T-helper 9 cell (primary cell): ENCODE measurements at places on chromosomes 1 and 21.

- no peak for DNase-seq
Observed at GRCh38 chr1:210455840-210456603, 127.3 kb downstream of the HHAT start.

DNA sequence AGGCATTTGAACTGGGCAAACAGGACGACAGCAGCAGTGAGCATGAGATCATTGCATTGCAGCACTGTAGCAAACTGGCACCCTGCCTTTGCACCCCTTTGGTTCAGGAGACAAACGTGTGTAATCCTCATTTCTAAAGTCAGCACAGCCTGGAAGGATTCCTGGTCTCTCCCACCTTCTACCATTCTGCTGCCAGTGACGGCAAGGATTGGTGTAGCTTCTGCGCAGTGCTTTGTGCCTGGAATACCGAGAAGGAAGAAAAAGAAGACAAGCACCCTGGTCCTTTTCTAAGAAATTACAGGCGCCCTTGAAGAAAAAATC, 805.3 kb downstream of the USP25 start:
- no peak for DNase-seq

- DNase-seq: no peak
Observed at GRCh38 chr1:47927165-47927564, 70.0 kb downstream of the TRABD2B start.

DNA sequence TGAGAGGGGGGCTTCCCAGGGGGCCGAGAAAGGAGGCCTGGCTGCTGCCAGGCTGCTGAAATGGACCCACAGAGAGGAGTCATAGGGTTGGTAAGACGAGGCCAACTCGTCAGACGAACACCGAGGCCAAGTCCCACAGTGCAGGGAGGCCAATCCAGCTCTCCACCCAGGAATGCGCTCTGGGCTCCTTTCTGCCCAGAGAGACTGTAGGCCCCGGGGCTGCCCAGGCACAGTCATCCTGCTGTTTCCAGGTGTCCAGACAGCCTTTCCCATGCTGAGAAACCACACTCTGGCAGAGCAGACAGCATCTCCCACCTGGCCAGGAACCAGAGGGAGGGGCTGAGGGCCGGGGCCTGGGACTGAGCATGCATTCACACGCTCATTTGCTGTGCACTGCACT, 26.7 kb upstream of the RSPO1 start:
- DNase-seq: no peak

- no peak for DNase-seq
Observed at GRCh38 chr1:209620487-209620884, 31.7 kb downstream of the LAMB3 start.

GRCh38 chr1:47444562-47445465, 7.0 kb downstream of the FOXD2 start:
- DNase-seq: no peak

DNA sequence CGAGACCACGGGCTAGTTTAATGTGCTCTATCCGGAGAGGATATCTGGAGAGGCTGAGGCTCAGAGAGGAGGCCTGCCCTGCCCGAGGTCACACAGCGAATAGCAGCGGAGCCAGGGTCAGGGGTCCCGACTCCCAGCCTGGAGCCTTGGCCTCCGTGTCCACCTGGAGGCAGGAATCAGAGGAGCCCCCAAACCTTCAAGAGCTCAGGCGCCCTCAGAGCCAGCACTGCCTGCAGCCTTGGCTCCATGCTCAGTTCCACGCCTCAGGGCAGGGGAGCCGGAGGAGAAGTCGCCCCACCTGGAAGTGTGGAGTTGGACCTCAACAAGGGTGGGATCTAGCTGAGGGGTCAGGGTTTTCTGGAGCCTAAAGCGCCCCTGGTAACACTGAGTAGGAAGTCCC, 2.0 kb upstream of the ASCL5 start:
- DNase-seq: no peak

DNA sequence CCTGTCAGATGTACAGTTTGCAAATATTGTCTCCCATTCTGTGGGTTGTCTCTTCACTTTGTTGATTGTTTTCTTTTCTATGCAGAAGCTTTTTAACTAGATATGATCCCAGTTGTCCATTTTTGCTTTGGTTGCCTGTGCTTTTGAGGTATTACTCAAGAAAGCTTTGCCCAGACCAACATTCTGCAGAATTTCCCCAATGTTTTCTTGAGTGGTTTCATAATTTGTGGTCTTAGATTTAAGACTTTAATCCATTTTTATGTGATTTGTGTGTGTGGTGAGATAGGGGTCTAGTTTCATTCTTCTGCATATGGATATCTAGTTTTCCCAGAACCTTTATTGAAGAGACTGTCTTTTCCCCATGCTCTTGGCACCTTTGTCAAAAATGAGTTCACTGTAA, 116.9 kb downstream of the DUSP10 start:
- no peak for DNase-seq

- no peak for DNase-seq
Observed at GRCh38 chr1:87763483-87763882, 434.8 kb downstream of the LMO4 start.

DNA sequence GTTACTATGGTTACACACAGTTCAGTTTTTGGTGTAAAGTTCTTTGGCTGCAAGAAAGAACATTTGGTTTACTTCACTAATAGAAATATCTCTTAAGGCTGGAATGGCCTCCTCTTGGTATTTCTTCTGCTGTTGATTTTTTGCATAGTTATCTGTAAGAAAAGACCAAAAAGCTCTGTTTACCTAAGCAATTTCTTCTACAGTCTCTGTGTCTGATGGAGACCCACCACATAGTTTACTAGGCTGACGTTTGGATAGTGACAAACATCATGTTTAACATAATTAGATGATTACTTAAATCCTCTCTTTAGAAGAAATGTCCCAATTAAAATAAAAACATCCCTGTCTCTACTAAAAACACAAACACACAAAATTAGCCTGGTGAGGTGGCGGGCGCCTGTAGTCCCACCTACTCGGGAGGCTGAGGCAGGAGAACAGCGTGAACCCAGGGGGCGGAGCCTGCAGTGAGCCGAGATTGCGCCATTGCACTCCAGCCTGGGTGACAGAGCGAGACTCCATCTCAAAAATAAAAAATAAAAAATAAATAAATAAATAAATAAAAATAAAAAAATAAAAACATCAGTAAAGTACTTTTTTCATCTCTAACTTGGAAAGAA, 7.2 kb downstream of the PIGP start:
- no peak for DNase-seq

GRCh38 chr1:195415584-195415983, 1192.7 kb downstream of the KCNT2 start:
- no peak for DNase-seq

DNA sequence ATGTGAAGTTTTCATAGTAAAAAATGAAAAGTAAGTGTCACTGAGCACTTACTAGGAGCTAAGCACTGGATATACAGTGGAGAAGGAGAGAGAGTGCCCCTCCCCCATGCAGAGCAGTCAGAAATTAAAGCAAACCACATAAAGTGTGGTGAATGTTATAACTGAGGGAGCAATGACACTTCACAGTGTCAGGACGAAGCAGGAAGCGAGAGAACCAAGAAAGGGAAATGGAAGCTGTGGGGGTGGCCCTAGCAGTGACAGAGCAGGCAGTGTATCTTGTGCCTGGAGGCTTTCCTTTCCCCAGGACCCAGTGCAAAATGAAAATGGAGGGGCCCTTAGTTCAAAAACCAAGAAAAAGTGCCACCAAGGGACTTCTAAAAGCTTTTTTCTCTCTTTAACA, 21.5 kb upstream of the RCAN3 start:
- no peak for DNase-seq

DNA sequence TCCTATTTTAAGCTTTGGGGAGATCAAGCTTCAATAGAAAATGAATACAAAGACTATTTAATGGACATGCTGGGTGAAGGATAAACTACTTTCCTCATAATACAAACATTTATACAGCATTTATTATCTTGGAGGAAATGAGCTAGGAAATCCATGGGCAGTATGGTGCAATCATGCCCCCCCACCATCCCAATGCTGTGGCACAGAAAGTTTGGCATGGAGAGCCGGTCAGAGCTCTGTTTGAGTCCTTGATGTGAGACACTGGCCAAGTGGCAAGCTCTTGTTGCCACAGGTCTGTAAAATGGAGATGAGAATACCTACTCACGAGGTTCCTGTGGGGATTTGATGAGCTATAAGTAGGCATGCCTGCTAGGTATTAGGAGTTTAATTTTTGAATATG, 120.6 kb downstream of the MAB21L3 start:
- no peak for DNase-seq

GRCh38 chr1:150508982-150509381, 1.1 kb downstream of the ECM1 start:
- DNase-seq: no peak

DNA sequence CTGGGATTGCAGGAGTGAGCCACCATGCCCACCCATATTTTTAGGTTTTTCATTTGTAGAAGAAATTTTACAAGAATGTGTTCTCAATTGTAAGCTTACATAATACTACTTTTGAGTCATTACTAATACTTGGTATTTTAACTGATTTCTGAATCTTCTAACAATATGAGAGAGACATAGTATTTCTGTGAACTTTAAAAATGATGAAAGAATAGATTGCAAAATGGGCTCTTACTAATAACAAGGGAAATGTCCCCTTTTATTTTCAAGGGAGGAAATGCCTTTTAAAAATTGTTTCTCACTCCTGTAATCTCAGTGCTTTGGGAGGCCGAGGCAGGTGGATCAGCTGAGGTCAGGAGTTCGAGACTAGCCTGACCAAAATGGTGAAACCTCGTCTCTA, 5.9 kb downstream of the AGO3 start:
- no peak for DNase-seq

DNA sequence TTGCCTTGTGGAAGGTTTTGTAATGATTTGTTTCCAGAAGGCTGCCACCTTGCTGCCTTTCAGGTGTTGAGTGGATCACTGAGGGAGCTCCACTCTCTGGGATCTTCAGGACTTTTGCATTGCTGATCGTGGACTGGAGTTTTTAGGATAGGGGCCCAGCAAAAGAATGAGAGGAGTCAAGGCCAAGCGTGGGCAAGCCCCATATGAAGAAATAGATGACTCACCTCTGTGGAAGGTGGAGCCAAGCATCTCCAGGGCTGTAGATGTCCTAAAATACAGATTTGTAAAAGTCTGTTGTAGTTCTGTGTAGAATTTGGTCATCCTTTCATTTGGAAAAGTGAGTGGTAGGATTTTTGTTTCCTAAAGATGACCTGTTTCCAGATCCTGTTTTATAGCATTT, 67.0 kb downstream of the ST3GAL3 start:
- no peak for DNase-seq

DNA sequence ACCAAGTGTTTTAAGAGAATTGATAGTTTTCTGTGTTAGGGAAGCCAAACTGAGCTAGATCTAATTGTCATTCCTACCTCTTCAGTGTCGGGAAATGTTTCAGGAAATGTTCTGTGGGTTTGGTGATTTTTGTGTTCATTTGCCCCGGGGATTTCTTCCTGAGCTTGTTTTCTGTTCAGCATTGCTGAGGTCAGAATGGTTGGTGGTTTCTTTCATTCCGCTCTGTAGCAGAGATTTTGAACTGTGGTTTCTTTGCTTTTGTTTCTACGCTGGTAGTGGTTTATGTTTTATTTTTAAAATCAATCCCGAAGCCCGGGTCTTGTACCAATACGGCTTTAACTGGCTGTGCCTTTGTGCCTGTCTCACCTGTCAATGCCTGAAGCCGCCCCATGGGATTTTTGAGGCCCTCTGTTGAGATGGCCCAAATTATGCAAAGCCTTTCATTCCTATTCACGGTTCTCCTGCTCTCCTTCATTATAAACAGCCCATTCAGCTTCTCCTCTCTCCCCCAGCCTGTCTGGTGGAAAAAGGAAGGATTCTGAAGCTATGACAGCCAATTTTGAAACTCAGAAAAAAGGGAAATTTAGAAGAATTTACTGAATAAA, 417.2 kb upstream of the KAZN start:
- no peak for DNase-seq

DNA sequence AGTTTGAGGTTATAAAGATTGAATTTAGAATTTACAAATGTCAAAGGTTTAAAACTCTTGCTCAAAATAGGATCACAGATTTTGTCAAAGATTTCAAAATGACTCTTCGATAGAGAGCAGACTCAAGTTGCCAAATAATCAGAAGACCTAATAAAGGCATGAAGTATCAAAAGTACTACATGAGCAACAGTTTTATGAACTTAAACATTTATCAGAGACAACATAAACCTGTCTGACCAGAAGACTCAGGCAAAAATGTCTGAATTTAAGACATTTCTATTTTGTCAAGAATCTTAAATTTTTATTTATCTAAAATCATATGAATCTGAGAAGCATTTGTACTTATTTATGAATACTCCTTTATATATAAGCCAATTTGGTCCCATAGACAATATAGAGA, 330.9 kb downstream of the PTPRU start:
- no peak for DNase-seq

DNA sequence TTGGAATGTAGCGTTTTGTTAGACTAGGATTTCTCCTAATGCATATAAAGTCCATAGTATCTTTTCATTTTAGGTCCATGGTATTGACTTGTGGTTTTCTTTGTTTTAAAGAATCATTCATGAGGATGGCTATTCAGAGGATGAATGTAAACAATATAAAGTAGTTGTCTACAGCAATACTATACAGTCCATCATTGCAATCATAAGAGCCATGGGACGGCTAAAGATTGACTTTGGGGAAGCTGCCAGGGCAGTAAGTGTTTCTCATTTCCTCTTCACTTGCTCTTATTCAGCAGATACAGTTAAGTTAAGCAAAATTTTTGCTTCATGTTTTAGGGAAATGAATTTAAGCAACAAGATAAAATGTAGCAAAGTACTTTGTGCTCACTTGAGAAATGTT, 25.4 kb downstream of the GNAI3 start:
- DNase-seq: no peak

DNA sequence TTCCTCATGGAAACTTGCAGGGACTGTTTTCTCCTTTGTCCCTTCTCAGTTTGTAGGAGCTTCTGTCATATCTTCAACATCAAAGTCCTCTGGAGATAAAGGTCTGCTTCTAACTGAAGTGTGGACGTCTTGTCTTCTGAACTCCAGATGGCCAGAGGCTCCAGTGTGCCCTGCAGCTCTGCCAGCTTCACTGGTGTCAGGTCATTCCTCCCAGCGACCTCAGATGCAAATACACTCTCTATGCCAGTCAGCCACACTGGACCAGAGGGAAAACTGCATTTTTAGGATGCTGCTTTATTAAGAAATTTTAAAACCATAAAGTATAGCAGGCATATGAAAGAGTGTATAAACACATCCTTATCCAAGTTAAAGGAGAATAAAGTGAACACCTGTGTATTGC, 78.5 kb upstream of the ADAR start:
- DNase-seq: no peak

DNA sequence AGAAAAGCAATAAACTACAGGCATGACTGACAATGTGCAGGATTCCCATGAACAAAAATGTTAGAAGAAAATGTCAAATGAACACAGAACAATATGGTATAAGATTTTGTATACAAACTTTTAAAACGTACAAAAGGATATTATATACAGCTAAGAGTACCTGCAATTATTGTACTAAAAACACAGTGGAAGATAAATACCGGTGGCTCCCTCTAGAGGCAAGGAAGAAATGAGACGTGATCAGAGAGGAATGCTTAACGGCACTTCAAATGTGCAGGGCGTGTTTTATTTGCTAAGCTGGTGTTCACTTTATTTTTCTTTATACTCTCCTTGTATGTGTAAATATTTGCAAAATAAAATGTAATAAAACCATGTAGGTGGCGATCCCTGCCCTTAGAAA, 191.8 kb upstream of the SAMSN1 start:
- DNase-seq: peak; percentile 9
